ENCODE measurements at places on chromosomes 6 and 20.

DNA sequence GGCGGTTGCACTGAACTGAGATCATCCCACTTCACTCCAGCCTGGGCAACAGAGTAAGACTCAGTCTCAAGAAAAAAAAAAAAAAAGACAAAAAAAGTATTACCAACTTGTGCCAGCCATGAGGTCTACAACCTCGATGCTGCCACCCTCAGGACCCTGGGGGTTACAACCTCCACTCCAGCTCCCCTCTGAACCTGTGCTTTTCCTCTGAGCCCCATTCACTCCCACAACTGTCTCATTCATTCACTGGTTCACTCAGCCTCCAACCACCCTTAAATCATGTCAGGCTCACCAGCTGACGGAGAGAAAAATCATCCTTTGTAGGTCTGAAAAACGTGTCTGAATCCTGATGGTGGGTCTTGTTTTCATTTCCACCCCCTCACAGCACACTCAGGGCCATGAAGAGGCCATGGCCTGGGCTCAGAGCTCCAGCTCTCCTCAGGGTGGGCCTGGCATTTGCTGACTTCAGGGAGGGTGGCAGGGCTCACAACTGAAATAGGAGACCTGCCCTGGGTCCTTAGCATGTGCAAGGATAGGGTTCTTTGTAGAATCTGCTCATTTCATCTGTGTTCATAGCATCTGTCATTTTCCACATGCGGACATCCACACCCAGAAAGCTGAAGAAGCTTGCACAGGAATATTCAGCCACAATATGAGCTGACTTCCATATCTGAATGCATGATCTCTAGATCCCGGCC, 1.9 kb upstream of the ULBP1 start:
- no peak for DNase-seq

DNA sequence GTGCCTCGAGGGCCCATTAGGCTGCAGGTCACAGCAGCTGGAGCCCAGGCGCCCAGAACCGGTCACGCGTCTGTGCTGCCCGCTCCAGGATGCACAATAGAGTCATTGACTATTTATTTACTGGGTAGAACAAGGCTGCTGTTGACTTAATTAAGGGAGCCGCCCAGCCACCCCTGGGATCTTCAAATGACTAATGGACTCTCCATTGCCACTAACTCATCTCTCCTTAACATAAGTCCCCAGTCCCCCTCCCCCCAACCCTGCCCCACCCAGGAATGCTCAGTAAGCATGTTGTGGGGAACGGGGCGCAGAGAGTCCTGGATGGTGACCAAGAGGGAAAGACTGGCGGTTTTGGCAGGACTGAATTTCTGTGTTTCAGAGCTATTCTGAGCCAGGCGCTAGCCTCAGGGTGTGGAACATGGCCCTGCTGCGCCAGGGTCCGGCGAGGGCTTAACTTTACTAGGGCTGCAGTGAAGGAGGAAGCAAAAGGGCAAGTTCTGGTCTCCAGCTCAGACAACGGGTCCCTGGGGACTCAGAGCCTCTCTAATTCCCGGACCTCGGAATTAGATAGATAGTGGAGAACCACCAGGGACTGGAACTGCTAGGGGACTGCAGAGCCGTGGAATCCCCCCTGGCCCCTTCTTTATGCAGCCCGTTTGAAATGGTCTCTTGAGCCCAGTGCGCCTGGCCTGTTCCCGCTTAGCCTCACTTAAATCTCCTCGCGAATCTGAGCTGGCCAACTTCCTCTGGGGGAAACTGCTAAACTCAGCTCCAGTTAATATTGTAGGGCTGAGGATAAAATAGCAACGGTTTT, 1.5 kb upstream of the GRIK2 start:
- DNase-seq = no peak

DNA sequence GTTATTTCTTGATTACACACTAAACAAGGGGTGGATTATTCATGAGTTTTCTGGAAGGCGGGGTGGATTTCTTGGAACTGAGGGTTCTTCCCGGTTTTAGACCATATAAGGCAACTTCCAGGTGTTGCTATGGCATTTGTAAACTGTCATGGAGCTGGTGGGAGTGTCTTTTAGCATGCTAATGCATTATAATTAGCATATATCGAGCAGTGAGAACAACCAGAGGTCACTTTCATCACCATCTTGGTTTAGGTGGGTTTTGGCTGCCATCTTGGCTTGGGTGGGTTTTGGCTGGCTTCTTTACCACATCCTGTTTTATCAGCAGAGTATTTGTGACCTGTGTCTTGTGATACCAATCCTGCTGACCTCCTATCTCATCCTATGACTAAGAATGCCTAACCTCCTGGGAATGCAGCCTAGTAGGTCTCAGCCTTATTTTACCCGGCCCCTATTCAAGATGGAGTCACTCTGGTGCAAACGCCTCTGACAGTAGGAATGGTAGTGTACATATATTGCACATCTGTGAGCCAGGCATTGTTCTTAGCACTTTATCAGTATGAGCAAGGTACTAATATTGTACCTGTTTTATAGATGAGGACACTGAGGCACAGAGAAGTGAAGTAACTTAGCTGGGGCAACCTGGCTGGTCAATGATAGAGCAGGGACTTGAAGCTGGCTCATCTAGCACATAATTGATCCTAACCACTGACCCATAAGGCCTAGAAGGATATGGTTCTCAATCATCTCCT, 203.7 kb downstream of the NFATC2 start:
- DNase-seq = no peak

GRCh38 chr6:105872249-105872648, 213.9 kb upstream of the PRDM1 start:
- no peak for DNase-seq

GRCh38 chr6:157092736-157093135, 230.6 kb downstream of the TMEM242 start:
- DNase-seq = peak; percentile 15

- DNase-seq = no peak
These were observed 174.5 kb upstream of the AKAP12 start for GRCh38 chr6:151065027-151065815.

- no peak for DNase-seq
These were observed 23.0 kb upstream of the CD24 start for GRCh38 chr6:106997392-106998158.

DNA sequence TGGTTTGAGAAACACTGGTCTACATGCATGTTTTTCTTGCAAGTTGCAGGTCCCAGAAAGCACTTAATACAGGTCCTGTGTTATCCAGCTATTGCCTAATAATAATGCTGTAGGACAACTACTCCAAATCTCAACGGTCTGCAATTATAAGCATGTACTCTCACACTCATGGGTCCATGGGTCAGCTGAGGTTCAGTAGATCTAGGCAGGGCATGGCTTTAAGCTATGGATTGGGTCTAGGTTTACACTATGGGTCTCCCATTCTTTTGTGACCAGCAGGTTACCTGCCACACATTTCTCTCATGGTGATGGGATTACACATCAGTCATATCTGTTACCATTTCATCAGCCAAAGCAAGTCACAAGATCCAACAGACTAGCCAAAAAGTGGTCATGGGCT, 13.9 kb downstream of the ISM1 start:
- no peak for DNase-seq

- DNase-seq = no peak
These were observed 982.2 kb upstream of the MAP3K7 start for GRCh38 chr6:91569071-91569470.

- DNase-seq = no peak
These were observed 253.3 kb upstream of the ECI2 start for GRCh38 chr6:4388675-4389074.

DNA sequence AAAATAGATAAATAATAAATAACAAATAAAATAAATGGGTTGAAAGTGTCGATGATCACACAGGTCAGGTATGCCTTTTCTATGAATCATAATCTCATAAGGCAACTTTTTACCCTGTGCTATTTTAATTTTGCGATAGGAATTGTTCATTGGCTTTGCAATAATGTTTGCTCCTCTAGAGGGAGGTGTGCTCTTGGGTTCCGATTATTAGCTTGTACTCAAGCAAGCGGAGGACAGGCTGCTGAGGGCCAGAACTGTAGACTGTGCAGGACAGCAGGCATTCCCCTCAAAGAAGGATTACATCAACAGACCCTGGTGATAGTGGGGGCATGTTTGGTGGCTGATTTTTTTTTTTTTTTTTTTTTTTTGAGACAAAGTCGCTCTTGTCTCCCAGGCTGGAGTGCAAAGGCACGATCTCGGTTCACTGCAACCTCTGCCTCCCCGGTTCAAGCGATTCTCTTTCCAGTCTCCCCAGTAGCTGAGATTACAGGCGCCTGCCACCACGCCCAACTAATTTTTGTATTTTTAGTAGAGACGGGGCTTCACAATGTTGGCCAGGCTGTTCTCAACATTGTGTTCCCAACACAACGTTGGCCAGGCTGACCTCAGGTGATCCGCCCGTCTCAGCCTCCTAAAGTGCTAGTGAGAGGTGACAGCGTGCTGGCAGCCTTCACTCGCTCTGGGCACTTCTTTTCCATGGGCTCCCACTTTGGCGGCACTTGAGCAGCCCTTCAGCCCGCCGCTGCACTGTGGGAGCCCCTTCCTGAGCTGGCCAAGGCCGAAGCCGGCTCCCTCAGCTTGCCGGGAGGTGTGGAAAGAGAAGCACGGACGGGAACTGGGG, 35.6 kb downstream of the RIOK1 start:
- DNase-seq = no peak

GRCh38 chr6:25404693-25405169, 125.6 kb downstream of the CARMIL1 start:
- DNase-seq = no peak

- DNase-seq = no peak
These were observed 122.3 kb downstream of the JARID2 start for GRCh38 chr6:15368186-15368585.

DNA sequence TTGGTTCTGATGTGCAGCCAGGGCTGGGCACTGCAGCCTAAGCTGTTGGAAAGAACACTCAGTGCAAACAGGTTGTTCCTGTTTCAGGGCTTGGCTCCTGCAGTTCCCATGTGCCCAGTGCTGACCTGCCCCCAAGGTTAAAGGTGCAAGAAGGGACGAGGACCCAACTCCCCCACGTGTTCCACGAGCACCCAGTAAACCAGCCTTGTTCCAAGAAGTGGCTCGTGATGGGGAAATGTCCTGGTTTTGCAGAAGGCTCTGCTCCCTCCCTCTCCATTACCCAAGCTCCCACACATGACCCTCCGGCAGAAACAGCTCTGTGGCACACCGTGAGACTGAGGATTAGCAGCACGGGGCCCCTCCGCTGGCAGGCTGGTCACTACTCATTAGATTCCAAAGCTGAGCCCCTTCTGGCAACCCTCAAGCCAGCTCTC, 9.4 kb downstream of the ACSS1 start:
- DNase-seq = no peak

DNA sequence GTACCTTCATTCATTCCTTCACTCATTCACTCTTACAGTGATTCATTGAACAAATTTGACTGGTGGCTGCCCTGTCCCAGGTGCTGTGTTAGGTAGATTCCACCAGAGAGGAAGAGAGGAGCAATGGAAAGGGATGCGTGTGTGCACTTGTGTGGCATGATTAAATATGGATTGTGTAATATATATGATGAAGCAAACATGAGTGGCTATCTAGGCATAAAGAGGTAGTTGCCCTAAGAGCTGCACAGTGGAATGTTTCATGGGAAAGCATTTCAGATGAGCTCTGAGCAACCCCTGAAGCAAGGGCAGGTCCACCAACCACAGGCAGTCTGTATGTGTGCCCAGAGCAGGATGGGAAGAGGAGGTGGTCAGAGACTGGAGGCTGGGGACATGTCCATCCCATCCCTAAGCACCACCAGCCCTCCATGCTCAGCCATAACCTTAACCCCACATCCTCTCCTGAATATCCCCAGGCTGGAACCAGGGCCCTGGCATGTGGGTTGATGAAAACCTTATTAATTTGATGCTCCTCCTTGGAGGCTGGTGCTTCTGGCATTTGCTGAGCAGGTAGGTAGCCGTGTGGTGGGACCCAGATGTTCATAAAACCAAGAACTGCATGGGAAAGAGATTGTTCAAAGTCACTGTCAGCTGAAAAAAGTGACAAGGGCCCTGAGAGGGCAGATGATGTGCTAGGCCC, 226.2 kb downstream of the SYNDIG1 start:
- DNase-seq = no peak

- no peak for DNase-seq
These were observed 26.8 kb downstream of the PAQR8 start for GRCh38 chr6:52388790-52389189.

DNA sequence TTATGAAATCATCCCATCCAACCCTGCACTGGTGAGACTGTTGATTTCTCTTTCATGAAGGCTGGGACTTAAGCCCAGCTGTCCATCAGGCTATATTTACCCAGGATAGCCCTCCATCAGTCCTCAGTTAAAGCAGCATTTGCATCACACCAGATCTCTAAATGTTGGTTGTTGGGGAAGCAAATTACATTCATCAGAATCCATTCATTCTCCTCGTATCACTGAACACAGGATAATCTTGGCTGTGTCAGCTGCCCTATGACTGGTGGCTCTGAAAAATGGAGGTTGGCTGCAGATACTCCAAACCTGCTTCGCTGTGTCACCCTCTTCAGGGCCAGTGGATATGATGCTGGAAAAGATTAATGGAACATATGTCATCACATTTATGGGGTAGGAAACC, 718.3 kb downstream of the KIF16B start:
- DNase-seq = no peak

GRCh38 chr6:71211799-71212198, 76.8 kb upstream of the OGFRL1 start:
- no peak for DNase-seq

GRCh38 chr6:85449388-85449817, 480 bp upstream of the NT5E start:
- DNase-seq = no peak

- DNase-seq = no peak
These were observed 275.6 kb downstream of the BTBD9 start for GRCh38 chr6:38364127-38364526.

GRCh38 chr6:149897015-149897697, 757 bp downstream of the RAET1E start:
- DNase-seq = no peak

- no peak for DNase-seq
These were observed 482.3 kb upstream of the SOX4 start for GRCh38 chr6:21111093-21111725.

DNA sequence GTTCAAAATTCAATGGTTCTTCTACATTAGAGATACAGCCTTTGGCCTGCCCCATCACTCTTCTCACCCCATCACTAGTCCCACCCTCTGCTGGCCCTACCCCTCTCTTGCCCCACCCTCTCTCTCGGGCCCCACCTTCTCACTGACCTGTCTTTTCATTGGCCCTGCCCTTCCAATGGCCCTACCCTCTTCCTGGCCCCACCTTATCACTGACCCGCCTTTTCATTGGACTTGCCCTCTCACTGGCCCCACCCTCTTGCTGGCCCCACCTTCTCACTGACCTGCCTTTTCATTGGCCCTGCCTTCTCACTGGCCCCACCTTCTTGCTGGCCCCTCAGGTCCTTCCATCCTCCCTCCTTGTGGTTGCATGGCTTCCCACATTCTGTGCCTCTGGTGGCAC, 107.2 kb upstream of the PLEKHG1 start:
- no peak for DNase-seq

- DNase-seq = no peak
These were observed 41.9 kb downstream of the EDN3 start for GRCh38 chr20:59342023-59342957.

DNA sequence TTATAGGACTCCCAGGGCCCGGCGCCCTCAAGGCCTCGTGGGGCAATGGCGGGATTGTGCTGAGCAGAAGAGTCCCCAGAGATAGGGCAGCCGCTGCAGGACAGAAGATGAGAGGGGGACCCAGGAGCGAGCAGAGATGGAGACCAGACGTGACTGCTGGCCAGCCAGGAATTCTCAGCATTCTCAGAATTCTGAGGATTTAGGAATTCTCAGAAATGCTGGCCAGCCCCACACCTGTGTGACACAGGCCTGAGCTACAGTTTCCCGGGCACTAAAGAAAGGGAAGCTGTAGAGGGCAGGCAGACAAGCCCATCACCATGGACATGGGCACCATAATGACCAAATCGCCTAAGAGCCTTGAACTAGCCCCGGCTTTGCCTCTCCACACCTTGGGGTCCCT, 186.2 kb upstream of the CDH4 start:
- no peak for DNase-seq

All from NCI-H1436 treated with DMSO at 0.1 percent for 48 hours (cell line).